ENCODE measurements at places on chromosomes 11 and 22.

- DNase-seq = no peak
Measured at GRCh38 chr11:65440831-65441499, 18.4 kb downstream of the NEAT1 start.

- no peak for DNase-seq
Measured at GRCh38 chr11:16611401-16611921, 127.0 kb upstream of the C11orf58 start.

- no peak for DNase-seq
Measured at GRCh38 chr11:118247041-118247440, 5.1 kb downstream of the MPZL3 start.

DNA sequence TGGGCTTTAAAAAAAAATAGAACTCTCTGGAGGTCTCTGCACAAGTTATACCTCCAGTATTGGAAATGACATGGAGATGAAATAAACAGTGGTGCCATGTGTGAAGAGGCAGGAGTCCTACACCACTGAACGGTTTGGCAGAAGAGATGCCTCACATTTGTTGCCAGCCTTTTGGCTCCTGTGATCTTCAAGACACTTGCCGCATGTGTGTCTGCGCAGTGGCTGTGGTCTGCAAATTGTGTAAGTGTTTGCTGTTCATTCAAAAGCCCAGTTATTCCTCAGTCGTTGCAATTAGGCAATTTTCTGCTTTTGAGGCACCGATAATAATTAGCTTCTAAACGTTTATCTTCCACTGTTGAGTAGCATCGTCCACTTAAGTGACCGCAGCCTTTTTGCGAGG is 319.1 kb downstream of the BRD1 start:
- no peak for DNase-seq

- no peak for DNase-seq
Measured at GRCh38 chr11:1555713-1556153, 16.3 kb downstream of the DUSP8 start.
